NCI-H524 (cell line): ENCODE measurements at places on chromosomes 12 and 14.

DNA sequence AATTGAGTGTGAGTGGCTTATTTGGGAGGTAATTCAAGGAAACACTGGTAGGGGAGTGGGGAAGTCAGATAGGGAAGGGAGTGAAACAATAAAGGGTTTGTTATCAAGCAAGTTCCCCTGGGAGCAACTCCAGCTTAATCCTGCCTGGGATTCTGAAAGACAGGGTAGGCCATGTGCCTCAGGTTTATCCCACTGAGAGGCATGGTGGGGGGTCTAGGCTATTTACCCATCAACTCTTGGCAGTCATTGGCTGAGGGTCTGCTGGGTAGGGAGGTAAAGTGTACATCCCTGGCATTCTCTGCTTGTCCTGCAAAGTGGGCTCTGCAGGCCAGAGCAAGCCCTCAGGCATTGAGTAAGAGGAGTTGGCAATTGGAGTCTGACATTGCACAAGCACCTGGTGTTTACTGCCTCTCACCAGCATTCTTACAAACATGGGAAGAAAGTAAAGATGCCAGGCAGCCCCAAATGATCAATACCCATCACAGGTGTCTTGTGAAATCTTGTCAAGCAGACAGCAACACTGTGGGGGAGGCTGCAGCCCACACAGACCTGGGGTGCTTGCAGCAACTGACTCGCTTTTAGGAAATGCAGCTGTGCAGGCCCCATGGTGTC, 169.3 kb downstream of the KTN1 start:
- DNase-seq = peak; percentile 45

GRCh38 chr12:89768586-89769482, 60.2 kb upstream of the ATP2B1 start:
- no peak for DNase-seq

DNA sequence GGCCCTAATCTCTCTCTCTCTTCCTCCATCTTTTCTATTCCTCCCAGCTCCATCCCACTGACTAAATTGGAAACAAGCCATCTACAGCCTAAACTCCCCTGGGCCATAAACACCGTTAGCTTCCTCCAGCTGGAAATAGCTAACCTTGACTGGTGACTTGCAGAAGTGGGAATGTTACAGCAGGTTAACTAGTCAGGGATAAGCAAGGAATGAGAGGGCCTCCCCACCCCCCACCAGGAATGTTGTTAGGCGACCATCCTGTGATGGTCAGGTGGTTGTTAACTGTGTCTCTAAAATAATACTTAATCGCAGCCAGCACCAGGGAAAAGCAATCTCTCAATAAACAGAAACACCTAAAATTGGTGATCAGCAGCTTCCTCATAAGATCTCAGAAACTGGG, 40.8 kb downstream of the MIS18BP1 start:
- no peak for DNase-seq

GRCh38 chr12:111488271-111488670, 82.5 kb downstream of the SH2B3 start:
- DNase-seq = no peak

GRCh38 chr12:46815809-46816208, 10.0 kb downstream of the SLC38A4 start:
- no peak for DNase-seq

GRCh38 chr12:131794573-131794972, 33.6 kb upstream of the MMP17 start:
- no peak for DNase-seq

GRCh38 chr14:52327374-52328226, 13.5 kb downstream of the PTGER2 start:
- DNase-seq = no peak

- no peak for DNase-seq
Observed at GRCh38 chr14:38808734-38809455, 294.1 kb downstream of the SEC23A start.

- no peak for DNase-seq
Observed at GRCh38 chr12:99067171-99067785, 422.2 kb downstream of the APAF1 start.

DNA sequence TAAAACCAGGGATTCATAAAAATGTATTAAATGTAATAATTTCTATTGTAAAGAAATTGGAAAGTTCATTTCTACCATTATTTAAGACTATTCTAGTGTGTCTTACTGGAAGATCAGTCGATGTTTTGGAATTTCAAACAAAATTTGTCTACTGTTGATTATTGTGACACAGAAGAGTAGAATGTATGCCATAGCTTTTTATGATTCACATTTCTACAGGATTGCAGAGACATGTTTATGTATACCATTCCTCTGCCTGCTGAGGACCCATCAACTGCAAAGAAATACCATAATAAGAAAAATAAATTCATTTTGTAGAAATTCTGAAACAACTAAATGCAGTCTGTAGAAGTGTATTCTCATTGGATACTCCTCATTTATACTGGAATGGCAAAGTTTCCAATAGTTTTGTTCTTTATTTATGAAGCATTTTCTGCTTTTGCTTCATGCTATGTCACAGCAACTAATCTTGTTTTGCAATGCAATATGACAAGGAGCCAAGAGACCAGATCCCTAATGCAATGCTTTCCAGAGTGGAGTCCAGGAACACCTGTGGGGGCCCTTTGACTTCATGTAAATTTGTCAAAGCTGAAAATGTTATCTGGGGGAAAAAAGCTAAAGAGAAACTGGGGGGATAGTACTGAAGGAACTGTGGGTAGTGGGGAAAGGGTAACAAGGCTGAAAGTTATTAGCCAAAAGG, 172.9 kb upstream of the LRIG3 start:
- DNase-seq = no peak

DNA sequence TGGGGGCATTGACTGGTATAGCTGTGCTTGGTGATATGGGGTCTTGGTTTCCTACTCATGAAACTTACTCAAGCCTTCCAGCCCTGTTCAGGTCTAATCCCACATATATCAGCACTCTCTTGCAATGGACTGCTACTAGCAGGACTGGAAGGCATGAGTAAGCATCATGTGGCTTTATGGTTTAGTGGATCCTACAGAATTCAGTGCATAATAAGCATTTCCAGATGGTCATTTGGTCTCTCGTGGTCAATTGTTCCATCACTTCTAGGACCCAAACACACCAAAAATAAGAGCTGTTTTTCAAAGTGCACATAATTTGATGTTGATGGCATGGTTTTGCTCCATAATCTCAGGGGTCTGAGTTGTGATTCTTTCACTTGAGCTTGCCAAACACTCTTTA, 114.4 kb downstream of the LMNTD1 start:
- DNase-seq = no peak

GRCh38 chr14:24395609-24396582, 2.9 kb upstream of the NYNRIN start:
- no peak for DNase-seq

DNA sequence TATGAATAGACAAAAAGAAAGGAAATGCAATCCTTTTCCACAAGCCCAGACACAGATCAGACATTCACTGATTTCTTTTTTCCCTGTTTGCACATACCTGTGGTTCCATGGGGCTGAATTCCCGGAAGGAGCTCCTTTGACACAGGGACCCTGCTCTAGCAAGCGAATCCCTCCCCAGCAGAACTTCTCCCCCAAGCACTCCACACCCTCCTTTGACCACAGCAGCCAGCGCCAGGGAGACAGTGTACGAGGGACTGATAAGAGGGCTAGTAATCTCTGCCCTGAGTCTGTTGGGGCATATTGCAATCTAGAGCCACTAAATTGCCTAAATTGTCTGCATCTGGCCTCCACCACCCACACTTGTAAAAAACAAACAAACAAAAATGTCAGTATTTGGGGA, 83.4 kb upstream of the NTF3 start:
- DNase-seq = no peak

- DNase-seq = no peak
Observed at GRCh38 chr14:24390701-24391468, 7.9 kb upstream of the NYNRIN start.

GRCh38 chr14:63205866-63206265, 1.6 kb downstream of the RHOJ start:
- no peak for DNase-seq

DNA sequence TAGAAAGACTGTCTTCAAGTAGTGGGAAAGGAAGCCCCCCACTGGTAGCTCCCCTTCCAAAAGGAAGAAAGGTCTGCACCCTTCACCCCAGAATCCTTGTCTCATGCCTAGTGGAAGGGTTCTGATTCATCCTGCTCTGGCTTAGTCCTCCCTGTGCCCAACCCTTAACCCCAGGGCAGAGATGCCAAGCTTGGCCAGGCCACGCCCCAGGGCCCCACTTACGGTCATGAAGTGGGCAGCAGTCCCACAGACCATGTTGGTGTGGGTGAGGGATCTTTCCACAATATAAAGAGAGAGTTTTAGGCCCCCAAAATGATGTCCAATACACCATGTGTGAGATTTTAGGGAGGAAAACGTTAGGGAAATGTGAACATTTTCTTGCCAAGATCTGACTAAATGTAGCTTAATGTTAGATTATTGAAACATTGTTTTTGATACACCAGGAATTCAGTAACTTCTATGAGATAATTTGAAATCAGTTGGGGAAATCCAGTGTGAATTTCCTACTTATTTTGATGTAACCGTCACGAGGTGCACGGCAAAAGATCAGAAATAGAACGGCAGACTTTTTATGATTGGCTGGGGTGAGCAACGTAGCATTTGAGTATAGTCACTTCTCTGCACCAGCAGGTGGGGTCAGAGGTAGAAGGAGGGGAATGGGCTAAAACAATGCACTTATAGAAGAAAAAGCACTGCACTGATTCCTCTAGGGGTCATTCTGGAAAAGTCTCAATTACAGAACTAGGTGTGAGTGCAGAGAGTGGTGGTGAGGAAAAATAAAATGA, 8.2 kb upstream of the SSPN start:
- DNase-seq = no peak

GRCh38 chr14:23115039-23115731, 3.9 kb downstream of the CEBPE start:
- no peak for DNase-seq

DNA sequence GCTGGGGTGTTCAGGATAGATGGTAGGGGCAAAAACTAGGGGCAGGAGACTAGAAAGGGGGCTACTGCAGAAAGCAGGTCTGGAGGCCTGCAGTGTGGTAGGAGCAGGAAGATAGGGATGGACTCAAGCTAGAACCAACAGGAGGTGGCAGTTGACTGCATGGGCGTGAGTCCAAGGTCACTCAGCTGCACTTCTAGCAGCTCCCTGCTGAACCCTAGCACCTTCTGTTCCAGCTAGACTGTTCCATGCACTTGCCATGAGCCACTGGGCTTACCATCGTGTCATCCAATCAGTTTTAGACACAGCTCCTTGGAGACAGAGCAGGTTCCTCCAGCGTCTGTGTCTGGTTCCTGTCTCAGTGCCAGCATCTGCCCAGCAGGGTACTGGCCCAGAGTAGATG, 11.3 kb upstream of the KRT8 start:
- DNase-seq = no peak

DNA sequence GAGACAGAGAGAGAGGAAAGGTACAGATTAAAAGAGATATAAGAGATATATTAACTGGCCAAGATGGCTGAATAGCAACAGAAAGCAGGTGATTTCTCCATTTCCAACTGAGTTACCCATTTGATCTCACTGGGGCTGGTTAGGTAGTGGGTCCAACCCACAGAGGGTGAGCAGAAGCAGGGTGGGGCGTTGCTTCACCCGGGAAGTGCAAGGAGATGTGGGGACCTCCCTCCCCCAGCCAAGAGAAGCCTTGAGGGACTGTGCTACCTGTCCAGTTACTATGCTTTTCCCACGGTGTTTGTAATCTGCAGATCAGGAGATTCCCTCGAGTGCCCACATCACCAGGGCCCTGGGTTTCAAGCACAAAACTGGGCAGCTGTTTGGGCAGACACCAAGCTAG, 131.2 kb downstream of the AKAP6 start:
- DNase-seq = no peak

DNA sequence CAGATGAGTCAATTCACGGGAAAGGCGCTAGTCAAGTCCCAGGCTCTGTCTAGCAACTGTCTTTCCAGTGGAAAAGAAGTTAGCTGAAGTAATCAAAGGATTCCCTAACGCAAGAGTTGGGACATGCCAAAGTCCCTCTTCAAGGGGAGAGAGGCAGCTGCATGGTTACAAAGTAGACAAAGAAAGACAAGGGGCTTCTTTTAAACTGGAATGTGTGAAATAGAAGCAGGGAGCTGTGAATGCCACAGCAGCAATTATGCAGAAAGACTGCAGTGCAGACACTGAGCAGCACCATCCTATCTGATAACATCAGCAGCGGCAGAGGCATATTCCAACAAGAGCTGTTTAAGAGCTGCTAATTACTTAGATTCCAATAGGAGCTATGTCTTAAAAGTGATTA, 12.5 kb upstream of the CIPC start:
- no peak for DNase-seq

GRCh38 chr14:46887144-46887543, 235.6 kb upstream of the RPL10L start:
- DNase-seq = no peak

DNA sequence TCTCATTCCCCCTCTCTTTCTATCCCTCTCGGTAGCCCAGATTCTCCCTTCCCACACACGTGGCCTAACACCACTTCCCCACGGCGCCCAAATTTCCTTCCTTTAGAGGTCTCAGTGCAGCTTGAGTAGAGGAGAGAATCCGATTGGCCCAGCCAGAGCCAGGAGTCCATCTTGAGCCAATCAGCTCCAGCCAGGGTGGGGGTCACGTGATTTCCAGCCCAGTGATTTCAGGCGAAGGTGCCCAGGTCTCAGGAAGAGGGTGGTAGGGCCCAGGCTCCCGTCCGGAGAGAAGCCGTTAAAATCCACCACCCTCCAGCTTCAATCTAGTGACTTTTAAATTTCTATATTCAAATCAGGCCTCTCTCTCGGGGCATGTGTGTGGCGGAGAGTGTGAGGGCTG, 45.2 kb upstream of the MYL2 start:
- no peak for DNase-seq

GRCh38 chr12:123960856-123961255, 11.8 kb downstream of the CCDC92 start:
- DNase-seq = no peak

DNA sequence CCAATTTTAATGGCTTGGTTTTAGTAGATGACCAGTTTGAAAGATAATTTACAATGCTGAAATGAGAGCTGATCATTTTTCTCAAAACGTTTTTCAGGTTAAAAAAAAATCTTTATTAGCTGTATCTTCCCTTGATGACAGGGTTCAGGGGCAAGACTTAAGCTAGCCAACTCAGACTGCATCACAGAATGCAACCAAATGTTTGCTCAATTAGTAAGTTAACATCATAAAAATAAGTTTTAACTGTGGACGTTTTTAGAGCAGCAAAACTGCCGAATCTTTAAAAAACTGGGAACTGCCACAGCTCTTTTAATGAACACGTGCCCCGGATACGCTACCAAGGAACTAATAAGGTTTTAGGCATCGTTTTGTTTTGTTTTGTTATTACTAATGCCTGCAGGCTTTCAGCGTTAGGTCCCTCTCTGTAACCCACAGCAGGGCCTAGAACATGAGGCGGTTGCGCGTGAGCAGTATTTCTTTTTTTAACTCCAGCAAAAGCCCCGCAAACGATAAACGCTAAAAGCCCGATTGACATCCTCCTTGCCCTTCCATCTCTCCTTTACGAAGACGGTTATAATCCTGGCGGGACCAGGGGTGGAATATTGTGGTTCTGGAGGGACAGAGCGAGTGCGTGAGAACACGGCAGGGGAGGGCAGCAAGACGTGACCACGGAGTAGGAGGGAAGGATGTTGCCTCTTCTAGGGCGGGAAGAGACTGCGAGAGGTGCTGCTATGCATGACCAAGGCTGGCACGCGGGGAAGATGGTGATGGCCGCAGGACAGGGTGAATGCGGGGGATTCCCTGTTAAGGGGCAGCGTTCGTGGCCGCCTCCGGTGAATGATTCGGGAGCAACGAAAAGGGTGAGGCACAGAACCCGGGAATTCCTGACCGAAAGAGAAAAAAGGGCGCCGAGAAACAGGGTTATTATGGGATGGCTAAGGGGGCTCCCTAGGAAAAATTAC, 652 bp downstream of the SUPT16H start:
- DNase-seq = peak; percentile 67

- DNase-seq = peak; percentile 56
Observed at GRCh38 chr12:55705782-55706402, 1.8 kb downstream of the ITGA7 start.
